ENCODE measurements at places on chromosomes 6 and 20.

DNA sequence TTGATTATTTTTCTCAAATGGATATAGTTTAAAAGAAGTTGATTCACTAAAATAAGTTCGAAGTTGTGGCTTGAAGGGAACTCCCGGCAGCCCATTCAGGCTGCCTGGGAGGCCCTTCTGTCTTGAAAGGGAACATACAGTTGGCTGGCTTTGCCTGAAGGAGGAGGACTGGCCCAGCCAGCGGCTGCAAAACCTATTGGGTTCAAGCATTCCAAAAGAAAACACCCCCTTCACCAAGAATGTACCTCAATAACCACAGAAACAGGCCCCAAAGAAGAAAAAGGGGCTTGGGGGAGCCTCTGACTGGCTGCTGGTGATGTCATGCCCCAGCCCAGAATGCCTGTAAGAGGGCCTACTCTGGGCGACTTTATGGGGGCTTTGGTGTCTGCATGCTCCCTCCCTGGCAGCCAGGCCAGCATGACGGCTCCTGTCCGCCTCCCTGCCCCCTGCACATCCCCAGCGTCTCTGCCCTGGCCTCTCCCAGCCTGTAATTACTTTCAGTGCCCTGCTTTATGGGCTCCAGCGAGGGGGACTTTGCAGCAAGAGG, 36.5 kb downstream of the MAFB start:
- DNase-seq: no peak

DNA sequence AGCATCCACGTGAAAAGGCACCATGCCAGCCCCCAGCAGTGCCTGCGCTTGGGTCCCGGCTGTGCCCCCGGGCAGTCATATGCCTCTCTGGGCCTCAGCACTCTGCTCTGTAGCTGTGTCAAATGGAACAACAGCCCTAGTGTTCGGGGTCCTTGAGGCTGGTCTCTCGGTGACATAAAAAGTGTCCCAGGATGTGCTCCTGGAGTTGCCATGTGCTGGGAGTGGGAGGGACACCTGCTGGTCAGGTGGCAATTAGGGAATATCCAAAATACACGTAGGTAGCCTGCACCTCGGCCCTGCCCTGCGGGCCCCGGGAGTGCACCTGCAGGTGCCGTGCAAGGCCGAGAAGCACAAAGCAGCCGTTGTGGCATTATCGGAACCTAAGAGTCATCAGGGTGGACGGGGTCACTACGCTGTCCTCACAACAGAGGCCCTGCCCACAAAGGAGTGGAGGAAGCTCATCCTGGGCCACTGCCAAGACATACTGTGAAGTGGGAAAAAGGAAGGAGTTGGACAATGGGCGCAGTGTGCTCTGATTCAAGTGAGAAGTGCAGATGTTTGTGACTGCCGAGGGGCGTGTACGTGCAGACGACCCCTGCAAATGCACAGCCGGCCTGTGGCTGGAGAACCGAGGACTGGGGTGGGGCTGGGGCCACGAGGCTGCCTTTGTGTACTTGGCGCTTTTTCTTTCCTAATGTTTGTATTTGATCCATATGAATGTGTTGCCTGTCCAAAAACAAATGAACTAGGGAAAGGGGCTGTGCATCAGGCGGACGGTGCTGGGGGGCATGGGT, 24.6 kb downstream of the SLCO4A1 start:
- no peak for DNase-seq

GRCh38 chr6:107600121-107600520, 110.2 kb downstream of the SOBP start:
- DNase-seq: no peak

- DNase-seq: no peak
Observed at GRCh38 chr20:297925-298775, 780 bp downstream of the ZCCHC3 start.

- DNase-seq: no peak
Observed at GRCh38 chr20:47296950-47297349, 59.5 kb downstream of the ZMYND8 start.

DNA sequence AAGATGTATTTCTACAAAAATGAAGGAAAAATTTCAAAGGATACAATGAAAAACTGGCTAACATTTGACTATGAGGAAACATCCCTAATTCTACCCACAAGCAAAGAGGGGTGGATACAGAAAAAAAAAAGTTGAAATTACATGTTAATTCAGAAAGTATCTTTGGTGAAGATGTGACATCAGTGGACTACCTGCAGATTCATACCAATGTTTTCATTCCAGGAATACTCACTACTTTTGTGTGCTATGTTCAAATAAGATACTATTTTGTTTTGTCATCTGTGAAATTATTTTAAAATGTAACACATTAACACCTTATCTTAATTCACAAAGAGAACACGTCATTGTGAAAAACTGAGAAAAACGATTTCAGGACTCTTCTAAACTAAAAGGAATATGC, 159.3 kb upstream of the SHLD1 start:
- no peak for DNase-seq

DNA sequence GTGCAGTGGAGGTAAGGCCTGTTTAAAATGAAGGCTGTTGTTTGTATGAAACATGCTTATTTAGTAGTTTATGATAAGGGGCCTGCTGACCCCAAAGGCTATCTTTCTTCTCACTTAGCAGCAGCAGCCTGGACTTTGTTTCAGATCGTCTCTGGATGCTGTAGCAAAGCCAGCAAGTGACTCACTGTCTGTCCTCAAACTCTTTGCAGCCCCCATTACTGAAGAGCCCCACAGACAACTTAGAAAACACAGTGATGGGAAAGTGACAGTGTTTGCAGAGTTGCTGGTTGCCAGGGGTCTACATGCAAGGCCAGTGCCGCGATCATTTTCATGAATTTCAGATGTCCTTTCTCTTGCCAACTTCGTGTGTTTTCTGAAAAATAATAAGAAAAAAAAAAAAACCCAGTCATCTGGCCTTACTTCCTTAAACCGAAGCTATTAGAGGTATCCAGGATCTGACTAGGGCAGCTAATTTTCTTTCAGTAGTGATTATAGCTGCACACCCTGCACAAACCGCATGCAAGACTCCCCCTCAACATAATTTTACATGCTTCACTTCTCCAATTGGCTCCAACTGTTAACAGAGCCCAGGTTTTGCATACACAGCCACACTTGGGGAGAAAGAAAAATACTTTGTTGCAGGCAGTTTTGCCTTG, 11.6 kb upstream of the F13A1 start:
- DNase-seq: no peak

GRCh38 chr6:33979750-33980149, 166.1 kb downstream of the GRM4 start:
- no peak for DNase-seq

DNA sequence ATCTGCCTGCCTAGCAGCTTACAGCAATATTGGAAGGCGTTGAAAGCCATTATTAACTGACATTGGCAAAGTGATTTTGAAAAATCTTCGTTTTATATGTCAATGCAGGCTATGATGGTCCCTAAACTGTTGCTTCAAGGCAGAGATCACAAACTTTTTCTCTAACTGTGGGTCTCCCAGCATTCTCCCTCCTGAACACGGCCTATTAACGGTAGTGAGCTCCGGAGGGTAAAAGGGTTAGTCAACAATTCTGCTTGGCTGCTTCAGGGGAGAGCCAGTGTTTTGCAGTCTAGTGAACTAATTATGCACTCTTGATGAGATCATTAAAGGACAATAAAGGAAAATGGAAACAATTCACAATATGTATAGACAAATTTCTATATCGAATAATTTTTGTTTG, 261.8 kb upstream of the QKI start:
- DNase-seq: no peak

GRCh38 chr20:2255926-2256531, 39.8 kb upstream of the TGM3 start:
- DNase-seq: no peak

DNA sequence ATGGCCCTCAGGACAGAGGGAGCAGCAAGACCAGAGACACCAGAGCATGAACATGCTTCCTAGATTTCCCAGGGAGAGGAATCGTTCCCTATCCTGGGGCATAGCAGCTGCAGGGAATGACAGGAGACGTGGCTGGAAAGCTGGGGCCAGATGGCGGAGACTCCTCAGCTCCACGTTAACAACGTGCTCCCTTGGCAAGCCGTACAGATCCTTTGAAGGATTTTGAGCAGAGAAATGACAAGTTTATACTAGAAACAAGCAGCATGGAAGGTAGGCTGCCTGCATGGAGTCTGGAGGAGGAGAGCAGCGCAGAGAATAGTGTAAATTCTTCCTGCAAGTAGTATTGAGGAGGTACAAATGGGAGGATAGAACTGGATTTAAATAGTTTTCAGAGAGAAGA, 11.7 kb downstream of the MYLIP start:
- DNase-seq: no peak
